ENCODE measurements at places on chromosomes 16 and 17.

DNA sequence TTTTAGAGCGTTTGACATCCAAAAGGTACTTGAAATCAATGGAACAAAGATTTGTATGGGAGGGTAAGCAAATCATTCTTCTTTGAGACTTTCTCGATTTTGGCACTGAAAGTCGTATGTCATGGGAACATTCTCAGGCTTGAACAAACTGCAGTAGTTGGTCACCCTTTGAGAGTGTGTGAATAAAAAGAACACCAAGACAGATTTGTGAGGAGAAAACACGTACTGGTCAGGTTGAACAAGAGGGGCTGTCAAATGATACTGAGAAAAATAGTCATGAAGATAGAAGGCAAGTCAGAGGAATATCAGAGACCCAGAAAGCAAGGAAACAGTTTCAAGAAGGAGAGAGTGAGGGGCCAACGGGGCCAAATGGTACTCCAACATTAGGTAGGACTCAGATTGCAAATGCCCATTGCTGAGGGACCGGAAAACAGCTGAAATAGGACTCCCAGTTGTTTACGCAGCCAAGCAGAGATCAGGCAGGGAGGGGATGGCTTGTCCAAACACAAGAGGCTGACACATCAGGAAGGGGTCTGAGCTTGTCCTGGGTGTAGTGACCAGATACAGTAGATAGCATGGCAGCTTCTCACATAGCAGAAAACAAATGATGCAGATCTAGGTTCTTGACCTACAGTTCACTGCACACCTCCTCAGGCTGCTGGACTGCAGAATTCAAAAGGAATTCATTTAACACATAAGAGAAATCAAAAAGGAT lies 74.5 kb upstream of the MYOCD start:
- DNase-seq: no peak

DNA sequence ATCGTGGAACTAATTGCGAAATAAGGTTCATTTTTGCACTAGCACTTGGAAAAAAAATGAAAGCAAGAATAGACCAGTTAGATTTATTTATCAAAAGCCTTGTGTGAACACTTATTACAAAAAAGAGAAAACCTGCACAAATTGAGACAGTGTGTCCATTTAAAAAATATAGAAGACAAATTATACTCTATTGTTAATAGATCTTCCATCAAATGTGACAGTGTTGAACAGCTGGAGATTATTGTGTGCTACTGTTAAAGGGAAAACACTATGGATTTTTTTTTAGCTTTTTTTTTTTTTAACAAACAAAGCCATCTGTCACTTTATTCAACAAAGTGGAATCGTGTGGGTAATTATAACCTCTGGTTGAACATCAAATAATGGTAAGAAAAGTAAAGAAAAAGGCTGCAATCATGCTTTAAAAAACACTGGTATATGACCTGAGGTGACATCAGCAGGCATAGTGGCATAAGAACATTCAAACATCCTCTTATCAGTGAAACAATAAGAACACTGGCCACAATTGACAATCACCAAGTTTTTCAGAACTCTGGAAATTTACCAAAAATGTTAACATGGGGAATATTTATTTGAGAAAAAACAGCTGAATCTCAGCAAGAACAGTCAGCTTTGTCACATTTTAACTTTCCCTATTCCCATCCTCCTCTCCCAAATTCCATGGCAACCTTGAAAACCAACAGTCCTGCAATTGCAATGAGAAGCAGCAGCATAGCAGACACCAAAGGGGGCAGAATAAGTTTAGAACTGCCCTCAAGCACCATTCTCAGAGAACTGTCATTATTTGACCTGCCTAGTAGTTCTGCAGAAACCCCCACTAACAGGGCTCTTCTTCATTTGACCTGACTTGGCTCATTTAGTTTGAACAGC lies 442.3 kb upstream of the MON1B start:
- no peak for DNase-seq

DNA sequence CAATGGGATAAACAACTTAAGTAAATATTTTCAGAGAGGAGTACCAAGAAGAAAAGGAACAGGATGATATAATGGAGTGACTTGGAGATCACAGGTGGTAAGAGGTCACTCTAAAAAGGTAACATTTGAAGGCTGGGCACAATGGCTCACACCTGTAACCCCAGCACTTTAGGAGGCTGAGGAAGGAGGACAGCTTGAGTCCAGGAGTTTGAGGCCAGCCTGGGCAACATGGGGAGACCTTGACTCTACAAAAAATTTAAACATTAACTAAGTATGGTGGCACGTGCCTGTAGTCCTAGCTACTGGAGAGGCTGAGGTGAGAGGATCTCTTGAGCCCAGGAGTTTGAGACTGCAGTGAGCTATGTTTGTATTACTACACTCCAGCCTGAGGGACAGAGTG lies 3.4 kb upstream of the TMEM11 start:
- DNase-seq: no peak

- no peak for DNase-seq
Measured at GRCh38 chr17:34720760-34721159, 141.4 kb downstream of the TMEM132E start.

- DNase-seq: no peak
Measured at GRCh38 chr17:68450391-68450790, 6.9 kb downstream of the WIPI1 start.

DNA sequence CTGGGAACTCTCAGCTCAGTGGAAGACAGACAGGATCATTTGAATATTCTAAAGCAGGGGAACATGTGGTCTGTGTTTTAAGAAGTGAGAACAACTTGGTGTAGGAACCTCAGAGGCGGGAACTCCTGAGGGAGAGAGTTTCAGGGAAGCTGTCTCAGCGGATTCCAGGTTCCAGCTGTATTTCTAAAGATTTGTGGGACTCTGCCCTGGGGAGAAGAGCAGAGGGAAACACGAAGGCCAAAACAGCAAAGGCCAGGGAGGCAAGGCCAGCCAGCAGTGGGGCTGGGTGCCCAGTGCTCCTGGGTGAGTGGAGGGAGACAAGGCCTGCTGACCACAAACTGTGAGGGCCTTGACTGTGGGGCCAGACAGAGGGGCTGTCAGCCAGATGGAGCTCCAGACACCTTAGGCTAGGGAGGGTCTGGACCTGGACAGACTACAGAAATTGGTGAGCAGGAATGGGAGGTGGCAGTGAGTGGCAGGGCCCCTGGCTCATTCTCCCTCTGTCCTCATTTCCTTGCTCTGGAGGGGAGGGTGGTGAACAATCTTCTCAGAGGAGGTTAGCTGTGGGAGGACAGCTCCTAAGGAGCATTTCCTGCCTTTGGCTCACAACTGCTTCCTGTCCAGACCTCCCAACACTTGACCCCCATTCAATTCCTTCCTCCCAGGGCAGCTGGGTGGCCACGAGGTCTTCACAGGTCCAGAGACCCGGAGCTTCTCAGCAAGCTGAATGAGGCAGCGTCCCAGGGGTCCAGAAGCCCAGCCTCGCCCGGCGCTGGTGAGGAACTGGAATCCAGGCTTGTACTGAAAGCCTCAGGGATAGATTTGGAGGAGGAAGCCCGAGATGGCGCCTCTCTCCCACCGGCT lies 21.0 kb upstream of the FZD2 start:
- no peak for DNase-seq

- no peak for DNase-seq
Measured at GRCh38 chr17:52271781-52272180, 113.3 kb upstream of the CA10 start.

DNA sequence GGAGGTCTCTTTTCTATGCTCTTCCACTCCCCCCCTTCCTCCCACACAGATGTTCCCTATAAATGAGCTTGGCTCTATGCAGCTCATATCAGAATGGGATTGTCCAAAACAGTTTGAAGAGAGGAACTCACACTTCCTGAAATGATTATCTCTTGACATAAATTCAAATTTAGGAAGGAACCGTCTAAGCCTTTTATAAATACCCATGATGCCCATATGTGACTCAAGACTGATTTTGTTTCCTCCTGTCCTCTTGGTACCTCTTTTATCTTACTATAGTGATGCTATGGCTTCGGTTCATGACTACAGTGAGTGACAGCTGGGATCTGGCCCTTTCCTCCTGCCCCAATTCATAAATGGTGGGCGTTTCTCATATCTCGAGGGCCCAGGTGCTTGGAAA lies 16.6 kb upstream of the TERF2 start:
- DNase-seq: no peak

DNA sequence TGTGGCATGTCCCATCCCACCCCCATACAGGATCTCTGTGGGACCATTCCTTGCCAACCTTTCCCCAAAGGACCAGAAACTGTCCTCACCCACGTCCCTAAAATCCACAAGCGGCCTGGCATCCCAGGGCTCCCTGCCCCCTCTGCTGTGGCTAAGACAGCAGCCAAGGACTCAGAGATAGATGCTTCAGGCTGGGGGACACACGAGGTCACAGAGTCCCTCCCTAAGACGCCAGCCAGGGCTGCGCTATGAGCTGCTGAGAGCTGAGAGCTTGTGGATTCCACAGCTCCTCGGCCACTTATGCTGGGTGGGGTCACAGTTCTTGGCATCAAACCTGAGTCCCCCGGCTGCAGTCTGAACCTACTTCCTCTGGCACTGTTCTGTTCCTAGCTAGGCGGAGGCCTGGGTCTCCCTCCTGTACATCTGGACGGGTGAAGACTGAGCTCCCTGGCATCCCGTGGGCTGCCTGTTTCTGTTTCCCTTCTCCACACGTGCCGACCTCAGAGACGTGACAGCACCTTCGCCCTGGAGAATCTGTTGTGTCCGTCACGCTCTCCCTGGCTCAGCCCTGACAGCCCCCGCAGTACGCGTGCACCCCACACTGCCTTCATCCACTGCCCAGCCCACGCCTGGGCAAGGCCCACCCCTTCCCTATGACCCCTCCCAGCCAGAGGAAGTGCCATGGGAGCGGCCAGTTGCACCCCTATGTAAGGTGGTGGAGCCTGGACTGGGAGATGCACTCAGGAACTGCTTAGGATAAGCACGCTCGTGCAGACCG lies 61.2 kb downstream of the ENGASE start:
- no peak for DNase-seq

DNA sequence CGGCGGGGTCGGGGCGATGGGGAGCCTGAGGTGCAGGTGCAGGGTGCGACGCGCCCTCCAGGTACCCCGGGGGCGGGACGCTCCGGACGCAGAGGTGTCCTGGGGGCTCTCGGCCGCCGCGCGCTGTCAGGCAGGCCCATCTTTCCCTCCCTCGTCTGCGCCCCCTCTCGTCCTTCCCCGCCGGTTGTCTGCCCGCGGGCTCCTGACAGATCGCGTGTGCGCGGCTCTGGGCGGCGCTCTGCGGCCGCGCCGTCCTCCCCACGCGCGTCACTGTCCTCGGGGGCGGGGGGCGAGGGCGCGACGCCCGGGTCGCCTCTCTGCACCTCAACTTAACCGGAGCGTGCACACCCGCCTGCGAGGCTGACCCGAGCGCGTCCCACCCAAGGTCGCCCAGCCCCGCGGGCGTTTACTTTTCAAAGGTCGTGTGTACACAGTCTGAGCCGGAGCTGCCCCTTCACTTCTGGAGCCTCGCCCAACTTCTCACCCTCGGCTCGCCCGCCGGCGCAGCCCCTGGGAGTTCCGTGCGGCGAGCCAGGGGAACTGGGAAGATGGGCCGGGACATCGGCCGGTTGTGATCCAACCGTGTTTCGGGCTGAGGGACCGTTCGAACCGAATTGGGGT lies 512 bp downstream of the AKAP1 start:
- peak; percentile 71 for DNase-seq

GRCh38 chr16:6864671-6865070 lies 468.0 kb upstream of the RBFOX1 start:
- DNase-seq: no peak

DNA sequence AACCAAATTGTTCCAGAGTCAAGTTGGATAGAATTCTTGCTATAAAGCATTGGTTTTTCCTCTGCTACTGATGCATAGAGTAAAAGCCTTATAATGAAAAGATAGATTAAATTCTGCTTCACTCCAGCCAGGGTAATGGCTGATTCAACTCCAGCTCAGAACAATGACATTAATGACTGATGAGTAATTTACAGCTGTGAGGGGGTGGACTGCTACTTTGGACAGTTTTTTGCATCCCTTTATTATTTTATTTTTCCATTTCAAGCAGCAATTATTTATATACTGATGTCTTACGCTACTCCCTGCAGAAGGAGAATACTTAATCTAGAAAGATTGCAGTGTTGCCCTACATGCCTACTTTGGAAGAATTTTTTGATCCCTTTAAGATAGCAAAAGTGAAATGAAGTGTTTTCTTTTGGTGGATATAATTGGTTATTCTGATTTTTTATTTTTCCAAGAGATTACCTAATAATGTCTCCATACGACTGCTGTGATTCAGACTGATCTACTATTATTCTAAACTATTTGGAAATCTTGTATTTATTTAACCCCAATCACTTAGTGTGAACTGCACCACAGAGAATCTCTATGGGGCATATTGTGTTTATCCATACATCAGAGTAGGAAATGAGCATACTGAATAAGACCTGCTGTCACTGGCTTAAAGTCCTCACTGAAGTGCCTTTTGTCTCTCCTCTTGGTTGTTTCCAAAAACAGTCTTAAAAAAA lies 149.5 kb downstream of the TRIM37 start:
- DNase-seq: no peak

GRCh38 chr17:21512307-21513011 lies 136.3 kb downstream of the KCNJ12 start:
- DNase-seq: no peak

GRCh38 chr17:72711521-72712310 lies 380.8 kb downstream of the SLC39A11 start:
- no peak for DNase-seq

DNA sequence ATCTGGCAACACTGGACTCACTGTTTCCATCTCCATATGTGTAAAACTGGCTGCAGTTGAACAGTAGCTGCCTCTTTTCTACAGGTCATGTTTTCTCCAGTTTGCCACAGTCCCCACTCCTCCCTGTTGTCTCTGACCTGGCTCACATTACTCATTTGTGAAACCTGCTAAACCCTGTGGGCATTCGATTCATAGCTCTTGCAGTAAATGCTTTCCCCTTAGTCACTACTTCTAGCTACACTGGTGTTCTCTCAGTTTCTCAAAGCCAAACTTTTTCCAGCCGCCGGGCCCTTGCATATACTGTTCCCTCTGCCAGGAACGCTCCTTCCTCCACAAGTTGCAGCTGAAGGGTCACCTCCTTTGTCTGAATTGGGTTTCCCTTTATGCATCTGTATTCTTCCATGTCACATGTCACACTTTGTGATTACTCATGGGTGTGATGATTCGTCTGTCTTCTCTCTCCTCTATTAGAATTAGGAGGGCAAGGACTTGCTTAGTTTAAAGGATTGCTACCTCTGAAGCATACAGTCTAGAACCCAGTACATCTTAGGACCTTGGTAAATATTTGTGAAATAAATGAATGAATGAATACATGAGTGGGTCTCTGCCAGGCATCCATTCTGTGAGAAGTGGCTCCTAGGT lies 15.0 kb upstream of the MT4 start:
- DNase-seq: no peak
